Esophagus muscularis mucosa (tissue), 4 donors: ENCODE measurements at places on chromosomes 2 and 18. TPM values are rescaled to one million over a fixed set of nuclear protein-coding genes. Genes with fewer than 3 reads are reported as not detected.

GAL3ST2 gene
- 2.7 TPM for total RNA-seq

CCBE1 gene
- 1.6 TPM for total RNA-seq

CACNB4 gene
- total RNA-seq: 3.5 TPM

PDCD1 gene
- 2.5 TPM for total RNA-seq

KCNS3 gene
- total RNA-seq: 14.6 TPM

CAD gene
- 28.3 TPM for total RNA-seq

IL1RN gene
- total RNA-seq: 0.83 TPM

TNS1 gene
- 1,330 TPM for total RNA-seq

IL1F10 gene
- not detected for total RNA-seq

ONECUT2 gene
- total RNA-seq: not detected

GKN2 gene
- not detected for total RNA-seq

NOL4 gene
- not detected for total RNA-seq

GCG gene
- total RNA-seq: not detected

PLEK gene
- total RNA-seq: 5.8 TPM

ASTL gene
- not detected for total RNA-seq

EHD3 gene
- total RNA-seq: 4.3 TPM

CXCR2 gene
- total RNA-seq: 0.11 TPM

IL37 gene
- total RNA-seq: not detected

LIMS2 gene
- 99.2 TPM for total RNA-seq

SERPINB13 gene
- total RNA-seq: not detected

ASIC4 gene
- not detected for total RNA-seq

CASP10 gene
- total RNA-seq: 3.3 TPM

SPR gene
- 57.0 TPM for total RNA-seq

COPS7B gene
- total RNA-seq: 23.3 TPM

KCNG2 gene
- total RNA-seq: not detected

GALR1 gene
- 0.06 TPM for total RNA-seq

REG1B gene
- not detected for total RNA-seq

MOCOS gene
- total RNA-seq: 0.98 TPM

CDH7 gene
- 0.06 TPM for total RNA-seq

IL18RAP gene
- 0.42 TPM for total RNA-seq

EPAS1 gene
- total RNA-seq: 171 TPM

SLC19A3 gene
- 1.5 TPM for total RNA-seq

UCN gene
- total RNA-seq: 3.7 TPM

ANKRD30BL gene
- not detected for total RNA-seq

ABCG8 gene
- total RNA-seq: not detected

POTEJ gene
- not detected for total RNA-seq

MFSD6 gene
- total RNA-seq: 145 TPM

DSC3 gene
- total RNA-seq: 0.23 TPM

KRTCAP3 gene
- total RNA-seq: not detected

CFAP65 gene
- not detected for total RNA-seq

CDK15 gene
- total RNA-seq: 0.83 TPM

FAM124B gene
- 4.9 TPM for total RNA-seq

TTR gene
- total RNA-seq: 0.33 TPM

STPG4 gene
- not detected for total RNA-seq

MARCO gene
- total RNA-seq: 8.7 TPM

NETO1 gene
- 0.34 TPM for total RNA-seq

ASPRV1 gene
- 1.7 TPM for total RNA-seq

FOXD4L1 gene
- 0.17 TPM for total RNA-seq

UNC80 gene
- total RNA-seq: 0.17 TPM

GPR35 gene
- total RNA-seq: 1.9 TPM

DYSF gene
- total RNA-seq: 19.5 TPM

IRS1 gene
- 27.8 TPM for total RNA-seq

DIS3L2 gene
- total RNA-seq: 16.1 TPM
